ENCODE measurements at places on chromosomes 6 and 20. TPM values are rescaled to one million over a fixed set of nuclear protein-coding genes. Genes with fewer than 3 reads are reported as not detected.

The KCNQ2 gene
- total RNA-seq = not detected

The CDYL gene
- 40.0 TPM for total RNA-seq

- no peak for DNase-seq
Measured at GRCh38 chr6:104589940-104590339, 269.8 kb downstream of the HACE1 start.

- DNase-seq = no peak
Measured at GRCh38 chr6:159654483-159655098, 38.5 kb downstream of the SOD2 start.

- DNase-seq = no peak
Measured at GRCh38 chr6:109143191-109143590, 47.9 kb downstream of the CEP57L1 start.

DNA sequence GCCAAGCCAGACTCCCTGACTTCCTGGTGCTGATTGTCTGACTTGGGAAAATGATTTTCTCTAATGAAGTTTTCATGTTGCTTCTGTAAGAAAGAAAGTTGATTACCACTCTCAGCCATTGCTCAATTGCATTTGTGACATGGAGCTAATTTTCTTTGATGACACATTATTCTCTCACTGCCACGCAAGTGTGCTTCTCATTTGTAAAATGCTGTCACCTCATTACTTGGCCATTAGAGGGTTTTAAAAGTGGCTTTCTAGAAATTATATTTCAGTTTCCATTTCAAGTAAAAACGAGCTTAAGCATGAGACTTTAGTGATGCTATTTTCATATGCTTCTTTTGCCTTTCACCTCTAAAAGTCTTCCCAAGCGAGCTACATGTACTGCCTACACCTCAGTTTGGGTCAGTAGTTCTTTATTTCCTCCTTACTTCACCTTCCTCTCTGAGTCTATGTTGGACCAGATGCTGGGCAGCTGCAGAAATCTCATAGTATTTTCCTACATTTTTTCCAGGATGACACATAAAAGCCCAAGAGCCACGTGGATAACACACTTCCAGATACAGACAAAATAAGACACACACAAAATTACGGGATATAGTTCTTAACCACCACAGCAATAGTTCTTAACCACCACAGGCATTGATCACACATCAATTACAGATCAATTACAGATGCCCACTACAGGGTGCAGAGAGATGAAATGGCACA is 6.3 kb upstream of the FAM210B start:
- no peak for DNase-seq

DNA sequence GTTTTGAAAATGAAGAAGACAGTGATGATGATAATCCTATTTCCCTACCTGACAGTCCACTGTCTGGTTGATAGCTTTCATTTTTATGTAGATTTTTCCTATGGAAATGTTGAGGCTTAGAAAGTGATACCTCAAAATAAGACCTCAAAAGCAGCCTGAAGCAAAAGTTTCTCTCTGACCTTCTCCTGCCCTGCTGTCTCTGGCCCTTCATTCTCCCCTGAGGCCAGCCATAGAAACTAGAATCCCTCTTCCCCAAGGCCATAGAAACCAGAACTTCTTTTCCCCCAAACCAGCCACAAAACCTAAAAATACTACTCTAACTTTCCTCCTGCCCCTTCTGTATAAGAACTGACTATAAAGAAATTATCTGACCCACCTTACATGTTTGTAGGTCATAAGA is 52.6 kb upstream of the GCM1 start:
- DNase-seq = no peak

DNA sequence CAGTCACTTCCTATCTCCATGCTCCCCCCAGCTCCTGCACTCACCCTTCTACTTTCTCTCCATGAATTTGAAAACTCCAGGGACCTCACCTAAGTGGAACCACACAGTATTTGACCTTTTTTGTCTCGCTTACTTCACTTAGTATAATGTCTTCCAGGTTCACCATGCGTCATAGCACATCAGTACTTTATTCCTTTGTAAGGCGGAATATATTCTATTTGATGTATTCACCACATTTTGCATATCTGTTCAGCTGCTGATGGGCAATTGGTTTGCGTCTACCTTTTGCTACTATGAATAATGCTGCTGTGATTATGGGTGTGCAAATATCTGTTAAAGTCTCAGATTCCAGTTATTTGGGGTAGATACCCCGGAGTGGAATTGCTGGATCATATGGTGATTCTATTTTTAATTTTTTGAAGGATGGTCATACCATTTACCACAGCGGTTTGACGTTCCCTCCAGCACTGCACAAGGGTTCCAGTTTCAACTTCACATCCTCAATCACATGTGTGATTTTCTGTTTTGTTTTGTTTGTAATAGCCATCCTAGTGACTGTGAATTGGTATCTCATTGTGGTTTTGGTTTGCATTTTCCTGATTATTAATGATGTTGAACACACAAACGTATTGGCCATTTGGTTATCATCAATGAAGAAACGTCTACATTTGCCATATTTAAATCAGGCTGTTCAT is 20.3 kb upstream of the SYNDIG1 start:
- no peak for DNase-seq
